Stimulated activated CD8-positive, alpha-beta memory T cell treated with anti-CD3 and anti-CD28 coated beads, Interleukin-4, amount 100 ng/mL, for 1 hour (primary cell): ENCODE measurements at places on chromosomes 7 and 10.

GRCh38 chr7:16961641-16962040 lies 79.9 kb upstream of the AGR3 start:
- no peak for DNase-seq

GRCh38 chr7:147984265-147984664 lies 606.3 kb upstream of the C7orf33 start:
- no peak for DNase-seq

DNA sequence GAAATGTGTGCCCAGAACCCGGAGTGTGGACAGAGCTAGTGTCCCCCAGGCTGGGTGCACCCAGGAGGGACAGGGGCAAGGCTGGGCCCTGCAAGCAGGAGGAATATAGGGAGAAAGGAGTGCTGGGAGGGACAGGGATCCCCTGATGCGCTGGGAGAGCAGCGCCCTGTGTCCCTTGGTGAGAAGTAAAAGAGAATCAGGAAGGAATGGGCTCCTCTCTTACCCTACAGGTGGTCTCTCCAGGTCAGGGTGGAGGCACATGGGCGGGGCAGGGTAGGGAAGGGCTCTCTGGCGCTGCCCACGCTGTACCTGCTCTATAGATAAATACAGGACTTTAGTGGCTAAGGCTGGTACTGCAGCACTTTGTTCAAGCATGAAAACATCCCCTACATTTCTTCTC lies 753.8 kb downstream of the GRID1 start:
- DNase-seq, result no peak

DNA sequence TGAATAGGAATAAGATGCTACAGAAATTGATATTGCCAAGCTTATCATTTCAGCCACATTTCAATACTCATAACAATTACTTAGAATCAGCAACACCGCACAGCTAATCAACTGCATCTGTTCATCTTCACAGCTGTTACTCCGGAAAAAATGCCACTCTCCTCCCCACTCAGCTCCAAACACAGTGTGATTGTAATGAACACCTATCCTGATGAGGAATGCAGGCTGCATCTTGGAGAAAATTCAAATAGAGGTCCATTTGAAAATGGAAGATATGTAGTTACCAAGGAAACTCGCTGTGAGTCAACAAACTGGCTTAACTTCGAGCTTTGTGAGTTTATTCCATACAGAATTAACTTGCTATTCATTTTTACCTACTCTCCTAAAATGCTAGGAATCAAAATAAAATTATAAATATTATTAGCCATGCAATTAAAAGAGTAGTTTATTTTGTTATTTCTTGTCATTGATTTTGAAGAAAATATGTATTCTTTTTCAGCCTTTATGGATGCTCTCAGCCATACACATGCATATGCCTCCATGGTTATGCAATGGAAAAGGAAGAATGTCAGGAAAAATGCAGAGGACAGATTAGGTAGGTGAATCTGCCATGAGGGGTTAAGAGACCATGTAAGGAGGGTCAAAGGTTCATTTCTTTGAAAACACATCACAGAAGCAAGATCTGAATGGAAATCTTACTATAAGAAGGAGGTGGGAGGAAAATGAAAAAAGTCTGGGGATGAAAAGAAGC lies 267.2 kb downstream of the POM121L12 start:
- no peak for DNase-seq

DNA sequence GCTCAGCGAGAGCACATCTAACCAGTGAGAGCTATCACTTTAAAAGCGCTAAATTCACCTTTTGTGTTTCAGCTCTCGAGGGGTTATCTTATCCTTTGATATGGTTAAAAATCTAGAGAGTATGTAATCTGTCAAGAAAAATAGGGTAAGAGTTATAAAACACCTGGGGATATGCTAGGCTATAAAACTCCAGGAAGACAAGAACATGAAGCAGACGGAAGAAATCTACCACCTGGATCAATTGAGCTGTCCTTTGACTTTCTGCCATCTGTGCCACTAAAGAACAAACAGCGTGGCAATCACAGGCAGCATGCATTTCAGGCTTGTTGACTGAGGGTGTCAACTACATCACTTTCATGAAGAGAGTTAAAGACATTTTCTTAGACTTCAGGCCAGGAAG lies 83.1 kb downstream of the ZNF248 start:
- no peak for DNase-seq

DNA sequence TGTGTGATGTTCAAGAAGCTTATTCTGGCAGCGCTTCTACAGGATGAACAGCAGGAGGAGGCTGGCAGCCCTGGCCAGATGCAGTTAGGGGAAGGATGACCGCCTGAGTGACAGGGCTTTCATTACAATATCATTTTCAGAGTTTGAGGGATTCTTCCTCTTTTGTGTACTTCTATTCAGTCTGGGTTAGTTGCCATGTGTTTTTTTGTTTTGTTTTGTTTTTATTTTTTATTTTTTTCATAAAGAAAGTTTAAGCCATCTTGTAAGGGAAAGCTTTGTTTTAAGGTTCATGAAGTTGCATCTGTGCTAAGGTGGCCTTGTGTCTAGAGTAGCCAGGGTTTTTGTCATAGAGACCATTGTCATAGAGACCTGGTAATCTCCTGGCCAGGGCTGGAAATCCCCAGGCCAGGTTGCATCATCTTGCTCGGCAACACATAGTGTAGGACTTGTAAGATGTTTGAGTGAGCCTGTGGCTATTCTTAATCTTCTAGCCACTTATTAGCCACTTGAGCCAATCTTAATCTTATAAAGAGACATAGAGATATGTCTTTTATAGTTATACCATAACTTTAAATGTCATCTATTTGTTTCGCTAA lies 230.5 kb upstream of the TMEM229A start:
- DNase-seq, result no peak

DNA sequence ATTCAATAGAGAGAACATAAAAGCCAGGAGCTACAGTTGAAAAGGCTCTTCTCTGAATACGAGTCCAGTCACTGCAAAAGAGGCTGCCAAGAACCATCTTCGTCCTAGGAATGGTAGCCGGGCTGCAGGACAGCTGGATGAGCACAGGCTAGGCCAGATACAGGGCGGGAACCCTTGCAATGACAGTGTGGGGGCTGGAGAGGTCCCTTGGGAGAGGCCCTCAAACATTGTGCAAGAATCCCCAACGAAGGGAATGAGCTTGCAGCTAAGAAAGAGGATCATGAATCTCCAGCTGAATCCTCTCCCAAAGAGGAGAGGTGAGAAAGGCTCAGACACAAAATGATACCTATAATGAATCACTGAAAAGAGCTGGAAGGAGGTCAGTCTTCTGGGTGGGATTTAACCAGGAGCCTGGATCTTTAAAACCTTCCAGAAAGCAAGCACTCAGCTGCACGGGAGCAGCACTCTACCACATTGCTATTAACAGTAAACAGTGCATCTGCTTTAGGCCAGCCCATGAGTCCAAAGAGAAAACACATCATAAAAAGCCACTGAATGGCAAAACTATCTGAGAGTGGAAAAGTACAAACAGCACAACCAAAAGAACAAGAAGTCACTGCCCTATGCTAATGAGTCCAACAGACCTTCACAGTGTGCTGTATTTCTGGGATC lies 287.9 kb downstream of the TNS3 start:
- no peak for DNase-seq

- DNase-seq, result no peak
Measured at GRCh38 chr7:47771990-47772360, 176.3 kb downstream of the PKD1L1 start.

DNA sequence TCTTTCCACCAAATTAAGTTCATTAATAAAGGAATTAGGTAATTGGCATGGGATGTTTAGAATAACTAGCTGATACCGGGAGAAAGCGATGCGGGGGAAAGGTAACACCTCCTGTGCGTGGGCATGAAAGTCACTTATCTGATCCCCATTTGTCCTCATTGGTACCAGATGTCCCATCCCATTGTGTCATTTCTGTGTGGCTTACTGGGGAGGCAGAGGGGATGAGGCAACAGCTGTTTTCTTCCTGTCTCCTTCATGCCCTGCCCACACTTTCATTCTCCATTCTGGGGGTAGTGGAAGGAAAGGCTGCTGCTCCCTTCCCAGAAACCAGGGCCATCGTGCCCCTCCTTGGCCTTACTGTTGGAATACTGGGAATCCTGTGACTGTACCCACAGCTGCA lies 27.1 kb downstream of the EEPD1 start:
- no peak for DNase-seq

- no peak for DNase-seq
Measured at GRCh38 chr7:75969182-75969581, 25.2 kb downstream of the TMEM120A start.

DNA sequence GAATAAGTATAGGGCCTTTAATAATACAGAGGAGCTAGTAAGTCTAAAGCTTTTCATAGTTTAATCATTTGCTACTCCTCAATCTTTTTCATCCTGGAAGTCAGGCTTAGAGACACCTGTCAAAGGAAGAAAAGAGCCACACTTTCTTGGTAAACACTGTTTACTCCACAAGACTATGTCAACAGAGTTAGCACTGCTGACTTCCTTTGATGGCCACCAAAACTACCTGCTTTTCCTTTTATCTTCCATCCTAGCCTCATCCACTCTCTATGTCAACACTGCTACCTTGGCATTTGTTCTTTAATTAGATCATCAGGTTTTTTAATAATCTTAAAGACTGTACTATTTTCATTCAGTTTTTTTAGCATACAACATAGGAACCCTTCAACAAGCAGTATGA lies 106.2 kb downstream of the ELAPOR2 start:
- DNase-seq, result no peak

DNA sequence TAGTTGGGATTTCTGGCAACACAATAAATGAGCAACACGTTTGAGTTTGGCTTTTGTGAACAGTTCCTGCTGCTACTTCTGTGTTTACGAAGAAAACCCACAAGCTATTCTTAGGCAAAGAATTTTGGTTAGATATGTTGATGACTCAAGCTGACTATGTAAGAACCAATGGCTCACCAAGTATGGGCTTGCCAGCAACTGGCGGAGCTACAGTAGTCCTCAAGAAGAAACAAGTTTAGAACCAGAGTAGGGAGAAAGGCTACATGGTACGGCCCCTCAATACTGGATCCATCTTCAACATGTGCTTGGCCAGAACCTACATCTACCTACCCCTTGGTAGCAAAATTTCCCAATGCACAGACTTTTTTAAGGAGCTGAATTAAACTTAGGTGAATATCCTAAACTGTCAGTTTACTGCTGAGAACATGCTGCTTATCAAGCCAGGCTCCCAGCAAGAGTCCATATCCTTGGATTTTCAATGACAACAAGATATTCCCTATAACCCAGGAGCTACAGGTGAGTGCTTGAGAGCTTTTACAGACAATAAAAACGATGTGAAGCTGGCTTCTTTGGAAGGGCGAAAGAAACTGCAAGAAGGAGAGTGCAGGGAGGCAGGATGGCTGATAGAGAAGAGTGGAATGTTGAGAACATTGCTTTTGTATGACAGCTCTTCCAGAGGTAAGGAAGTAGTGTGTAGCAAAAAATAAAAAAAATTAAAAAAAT lies 74.3 kb upstream of the ASAH2 start:
- no peak for DNase-seq

GRCh38 chr7:134968110-134968509 lies 18.2 kb upstream of the AGBL3 start:
- no peak for DNase-seq

DNA sequence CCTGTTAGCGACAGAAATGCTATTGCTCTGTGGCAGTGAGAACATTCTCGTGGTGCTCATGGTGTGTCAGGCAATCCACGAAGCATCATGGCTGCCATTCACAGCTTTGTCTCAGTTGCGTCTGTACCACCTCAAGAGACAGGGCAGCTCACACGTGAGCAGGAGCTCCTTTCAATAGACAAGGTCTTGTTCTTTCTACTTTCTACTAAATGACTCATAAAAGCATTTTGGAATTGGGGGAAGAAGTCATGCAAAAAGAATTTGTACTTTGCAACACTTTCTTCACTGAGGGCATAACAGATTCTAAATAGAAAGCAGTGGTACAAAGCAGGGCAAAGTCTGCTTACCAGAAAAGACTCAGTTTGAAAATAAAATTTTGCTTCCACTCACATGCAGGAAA lies 638.5 kb downstream of the PHTF2 start:
- DNase-seq, result no peak

- DNase-seq, result no peak
Measured at GRCh38 chr10:510415-510881, 179.0 kb downstream of the DIP2C start.

- DNase-seq, result no peak
Measured at GRCh38 chr7:158618745-158619140, 31.1 kb upstream of the PTPRN2 start.

- no peak for DNase-seq
Measured at GRCh38 chr7:122750389-122750788, 47.7 kb upstream of the RNF148 start.

DNA sequence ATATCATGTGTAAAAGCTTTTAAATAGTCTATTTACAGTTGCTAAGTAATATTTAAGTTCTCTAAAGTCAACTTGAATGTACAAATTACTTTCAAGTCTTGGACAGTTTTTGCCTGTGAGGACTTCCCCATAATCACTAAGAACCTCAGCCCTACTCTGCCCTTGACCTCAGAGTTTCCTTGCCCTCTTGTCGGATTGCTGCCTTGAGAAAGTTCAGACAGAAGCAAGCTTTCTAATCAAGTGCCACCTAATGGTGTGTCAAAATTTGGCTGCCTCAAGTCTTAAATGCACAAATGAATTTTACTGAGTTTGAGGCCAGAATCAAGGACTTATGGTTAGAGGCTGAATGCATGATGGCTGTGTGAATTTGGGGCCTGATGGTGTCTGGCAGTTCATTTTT lies 88.3 kb upstream of the KAT6B start:
- no peak for DNase-seq

- no peak for DNase-seq
Measured at GRCh38 chr7:23472046-23472445, 1.8 kb upstream of the IGF2BP3 start.

DNA sequence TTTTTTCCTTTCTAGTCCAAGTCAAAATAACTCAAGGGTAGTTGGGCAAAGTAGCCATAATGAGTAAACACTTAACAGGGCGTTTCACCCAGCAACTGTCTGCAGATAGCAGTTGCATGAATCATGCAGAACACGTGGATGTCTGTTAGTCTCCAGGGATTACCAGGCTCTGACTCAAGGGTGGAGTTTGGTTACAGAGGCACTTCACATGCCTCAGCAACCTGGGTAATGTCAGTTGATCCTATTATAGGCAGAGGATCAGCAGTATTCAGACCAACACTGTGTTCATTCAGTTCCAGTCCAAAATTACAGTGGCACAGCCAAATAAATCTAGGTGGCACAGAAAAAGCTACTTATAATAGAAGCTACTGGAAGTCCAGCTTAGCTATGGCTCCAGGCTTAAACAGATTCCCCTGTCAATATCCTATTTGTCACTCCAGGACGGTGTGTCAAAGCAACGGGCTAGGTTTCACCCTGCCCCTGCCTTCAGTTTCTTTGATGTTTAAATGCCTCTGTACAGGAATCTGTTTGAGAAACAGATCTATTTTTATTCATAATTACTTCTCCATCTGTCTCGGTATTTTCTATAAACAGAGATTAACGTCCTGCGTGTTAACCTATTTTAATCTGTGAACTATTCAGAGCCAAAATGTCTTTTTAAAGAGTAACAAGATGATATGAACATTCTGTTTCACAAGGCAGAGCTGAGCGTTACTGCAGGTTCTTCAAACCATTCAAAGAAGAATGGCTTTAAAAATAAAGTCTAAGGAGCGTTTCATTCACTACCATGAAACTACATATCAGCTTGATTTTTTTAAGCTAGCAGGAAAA lies 162.6 kb upstream of the AKR1E2 start:
- DNase-seq, result no peak

- DNase-seq, result no peak
Measured at GRCh38 chr10:31728698-31729224, 199.9 kb downstream of the ARHGAP12 start.

GRCh38 chr7:139650429-139651100 lies 127.1 kb downstream of the CLEC2L start:
- DNase-seq, result no peak

GRCh38 chr10:92593619-92594588 lies 974 bp downstream of the KIF11 start:
- DNase-seq, result no peak
